ENCODE measurements at places on chromosomes 16 and 17.

- DNase-seq: no peak
Observed at GRCh38 chr16:1900452-1900774, 17.8 kb downstream of the HS3ST6 start.

DNA sequence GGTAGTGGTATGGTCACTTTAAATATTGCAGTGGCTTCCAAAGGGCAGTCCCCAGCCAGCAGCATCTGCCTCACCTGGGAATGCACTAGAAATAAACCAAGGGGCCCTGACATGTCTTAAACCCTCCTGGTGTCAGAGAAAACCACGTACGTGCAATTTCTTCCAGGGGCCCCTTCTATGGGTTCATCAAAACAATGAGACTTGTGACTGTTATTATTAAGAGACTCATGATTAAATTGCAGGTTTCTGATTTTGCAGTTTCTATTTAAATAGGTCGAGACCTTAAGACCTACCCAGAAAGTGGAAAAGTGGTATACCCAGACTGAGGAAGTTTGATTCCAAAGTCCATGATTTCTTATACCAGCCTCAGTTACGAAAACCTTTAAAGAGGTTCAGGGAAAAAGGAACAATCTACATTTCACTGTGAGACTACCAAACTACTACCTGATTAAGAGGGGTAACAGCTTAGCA is 746 bp upstream of the POLG2 start:
- DNase-seq: no peak

GRCh38 chr17:31535581-31535981 is 144.1 kb downstream of the RAB11FIP4 start:
- no peak for DNase-seq

DNA sequence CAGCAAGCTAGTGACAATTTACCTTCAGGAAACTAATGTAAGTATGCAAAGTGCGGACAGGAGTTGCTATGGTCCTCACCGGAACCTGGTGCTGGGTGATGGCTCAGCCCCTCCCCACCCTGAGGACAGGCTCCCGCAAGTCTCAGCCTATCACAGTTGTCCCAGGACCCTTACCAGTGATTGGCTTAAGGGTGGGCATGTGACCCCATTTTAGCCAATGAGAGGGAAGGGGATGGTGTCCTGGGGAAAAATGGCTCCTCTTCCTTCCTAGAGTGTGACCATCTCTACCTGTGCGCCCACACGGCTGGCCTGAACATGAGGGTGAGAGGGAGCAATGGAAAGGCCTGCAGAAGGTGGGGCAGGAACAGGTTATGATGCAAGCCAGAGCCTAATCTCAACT is 80.4 kb downstream of the C16orf78 start:
- DNase-seq: no peak

DNA sequence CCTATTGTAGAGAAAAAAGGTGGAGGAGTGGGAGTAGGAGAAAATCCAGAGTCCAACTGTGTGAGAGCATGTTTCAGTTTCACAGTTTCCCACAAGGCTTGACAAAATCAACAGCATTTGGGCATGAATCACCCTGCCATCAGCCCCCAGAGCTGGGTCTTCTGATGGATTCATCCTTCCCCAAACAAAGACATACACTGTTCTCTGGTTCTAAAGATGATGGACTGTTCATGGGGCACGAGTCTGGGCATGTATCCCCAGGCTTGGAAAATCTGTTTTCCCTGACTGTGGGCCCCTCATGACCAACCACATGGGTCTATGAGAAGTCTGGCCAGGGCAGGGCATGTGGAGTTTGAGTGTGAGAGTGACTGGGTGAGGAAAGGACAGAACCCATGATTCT is 210.4 kb upstream of the IRX5 start:
- no peak for DNase-seq

DNA sequence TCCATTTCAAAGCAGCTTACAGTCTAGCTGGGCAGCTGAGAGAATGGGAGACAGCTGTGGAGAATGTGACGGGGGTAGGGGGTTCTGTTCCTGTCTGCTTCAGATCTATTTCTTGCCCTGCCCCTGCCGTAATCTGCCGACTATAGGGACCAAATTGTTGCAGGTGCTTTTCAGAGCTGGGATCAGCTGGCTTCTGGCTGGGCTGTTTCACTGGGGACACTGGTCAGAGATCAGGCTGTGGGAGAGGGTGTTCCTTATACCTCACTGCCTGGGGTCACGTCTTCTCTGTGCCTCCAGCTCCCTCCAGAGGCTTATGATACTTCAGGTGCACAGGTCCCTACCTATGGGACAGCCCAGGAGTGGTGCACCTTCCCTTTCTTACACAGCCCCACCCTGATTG is 514.9 kb upstream of the GOT2 start:
- DNase-seq: no peak

DNA sequence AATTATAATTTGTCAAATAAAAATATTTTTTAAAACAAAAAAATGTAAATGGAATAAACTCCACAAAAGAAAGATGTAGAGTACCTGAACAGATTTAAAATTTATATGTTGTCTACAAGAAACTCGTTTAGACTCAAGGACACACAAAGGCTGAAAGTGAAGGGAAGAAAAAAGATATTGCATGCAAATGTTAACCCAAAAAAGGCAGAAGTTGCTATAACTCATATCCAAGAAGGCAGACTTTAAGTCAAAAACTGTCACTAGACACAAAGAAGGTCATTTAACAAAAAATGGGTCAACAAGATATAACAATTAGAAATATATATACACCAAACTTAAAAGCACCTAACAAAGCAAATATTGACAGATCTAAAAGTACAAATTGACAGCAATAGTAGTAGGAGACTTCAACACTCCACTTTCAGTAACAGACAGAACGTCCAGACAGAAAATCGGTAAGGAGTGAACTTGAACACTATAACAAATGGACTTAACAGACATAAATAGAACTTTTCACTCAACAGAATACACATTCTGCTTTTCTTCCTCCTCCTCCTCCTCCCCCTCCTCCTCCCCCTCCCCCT is 40.8 kb upstream of the MYLK3 start:
- DNase-seq: no peak

DNA sequence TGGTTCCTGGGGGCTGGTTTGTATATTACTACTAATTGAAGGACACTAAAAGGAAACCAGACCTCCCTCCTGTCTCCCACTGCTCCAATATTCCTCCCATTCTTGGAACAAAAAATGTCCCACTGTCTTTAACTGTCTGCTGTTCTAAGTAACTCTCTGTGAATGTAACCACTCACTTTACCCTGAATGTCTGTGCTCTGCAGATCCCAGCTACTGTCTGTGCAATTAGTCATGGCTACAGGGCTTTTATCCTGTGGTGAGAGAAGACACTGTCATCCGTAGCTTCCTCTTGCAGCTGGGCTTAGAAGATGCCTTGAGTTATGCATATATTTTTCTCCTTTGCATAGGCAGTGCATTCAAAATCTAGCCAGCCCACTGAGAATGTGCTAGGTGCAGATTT is 853.8 kb downstream of the CDH8 start:
- DNase-seq: no peak

Measured in activated gamma-delta T cell treated with Interleukin-2 at 50 U/mL for 16 hours (primary cell).